ENCODE measurements at places on chromosomes 12 and 14.
A peak's percentile ranks its signal among the peaks of the same experiment; 100 is the strongest.

DNA sequence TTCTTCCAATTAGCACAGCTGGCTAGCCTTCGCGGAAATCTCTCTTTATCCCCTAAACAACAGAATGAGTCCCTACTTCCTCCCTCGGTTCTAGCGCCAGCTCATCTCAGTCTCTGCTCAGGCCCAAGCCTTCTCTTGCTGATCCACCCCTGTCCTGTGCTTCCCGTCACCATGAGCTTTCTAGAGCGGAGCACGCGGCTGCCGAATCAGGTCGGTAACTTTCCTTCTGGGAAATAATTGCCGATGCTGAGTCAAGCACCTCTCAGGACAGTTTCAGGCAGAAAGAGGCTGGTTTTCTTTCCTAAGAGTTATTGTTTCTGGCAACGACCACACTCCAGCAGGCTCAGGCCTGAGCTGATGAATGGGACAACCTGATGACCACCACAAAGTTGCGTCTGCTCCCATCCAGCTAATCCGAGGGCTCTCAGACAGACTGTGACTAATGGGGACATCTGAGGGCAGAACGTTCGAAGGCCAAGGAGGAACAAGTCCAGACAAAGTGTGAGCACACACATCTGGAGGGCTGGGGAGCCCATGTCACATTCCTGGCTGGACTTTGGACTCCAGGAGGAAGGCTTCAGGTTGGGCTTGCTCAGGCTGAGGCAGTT, 13.6 kb upstream of the GPR68 start:
- H3K4me1 ChIP-seq, result peaks cover 47% of the 10 kb centered on the region
- H3K4me3 ChIP-seq, result no peak overlapping the region
- no peak for DNase-seq
- H3K27ac ChIP-seq, result no peak overlapping the region
- no peaks in the 10 kb centered on the region for H3K36me3 ChIP-seq
- no peaks in the 10 kb centered on the region for H3K27me3 ChIP-seq

GRCh38 chr14:71693381-71693780, 238.8 kb upstream of the RGS6 start:
- no peaks in the 10 kb centered on the region for H3K27me3 ChIP-seq
- H3K4me1 ChIP-seq, result no peaks in the 10 kb centered on the region
- peaks cover 12% of the 10 kb centered on the region for H3K36me3 ChIP-seq
- H3K27ac ChIP-seq, result no peak overlapping the region

- H3K4me1 ChIP-seq, result no peaks in the 10 kb centered on the region
- H3K27ac ChIP-seq, result no peak overlapping the region
- no peaks in the 10 kb centered on the region for H3K36me3 ChIP-seq
- no peak for DNase-seq
Measured at GRCh38 chr12:80593766-80594165, 113.7 kb upstream of the MYF6 start.

- H3K27me3 ChIP-seq, result peaks cover 2% of the 10 kb centered on the region
- H3K4me3 ChIP-seq, result no peak overlapping the region
- no peak overlapping the region for H3K27ac ChIP-seq
- H3K36me3 ChIP-seq, result no peaks in the 10 kb centered on the region
Measured at GRCh38 chr14:54737132-54737711, 165.4 kb downstream of the GCH1 start.

DNA sequence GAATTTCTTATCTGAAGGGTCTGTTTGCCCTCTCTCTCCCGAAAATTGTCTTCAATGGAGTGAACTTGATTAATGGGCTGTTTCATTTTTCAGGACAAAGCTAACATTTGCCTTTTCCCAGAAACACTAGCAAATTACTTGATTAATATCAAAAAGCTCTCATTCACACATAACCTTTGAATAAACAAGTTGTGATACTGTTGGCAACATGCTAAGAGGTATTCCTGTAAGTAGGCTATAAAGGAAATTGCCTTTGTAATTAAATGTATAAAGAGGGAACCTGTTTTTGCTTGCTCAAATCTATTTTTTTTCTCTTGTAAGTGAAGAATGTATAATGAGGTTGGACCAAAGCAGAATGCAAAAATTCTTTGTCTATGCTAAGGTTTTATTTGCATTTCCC, 457.2 kb downstream of the TMTC2 start:
- no peaks in the 10 kb centered on the region for H3K36me3 ChIP-seq
- no peaks in the 10 kb centered on the region for H3K27me3 ChIP-seq
- no peak overlapping the region for H3K4me3 ChIP-seq
- no peaks in the 10 kb centered on the region for H3K4me1 ChIP-seq

GRCh38 chr12:74490390-74491064, 47.1 kb upstream of the ATXN7L3B start:
- peaks cover 2% of the 10 kb centered on the region for H3K4me1 ChIP-seq
- H3K27ac ChIP-seq, result peak overlapping the region; percentile 77
- H3K4me3 ChIP-seq, result peak overlapping the region; percentile 39
- no peaks in the 10 kb centered on the region for H3K36me3 ChIP-seq
- peak; percentile 35 for DNase-seq

- H3K27ac ChIP-seq, result no peak overlapping the region
- DNase-seq, result no peak
- no peak overlapping the region for H3K4me3 ChIP-seq
- H3K36me3 ChIP-seq, result no peaks in the 10 kb centered on the region
Measured at GRCh38 chr14:53285064-53285463, 131.9 kb upstream of the DDHD1 start.

GRCh38 chr12:115938794-115939377, 338.6 kb downstream of the MED13L start:
- no peak overlapping the region for H3K27ac ChIP-seq
- H3K4me3 ChIP-seq, result no peak overlapping the region
- no peaks in the 10 kb centered on the region for H3K36me3 ChIP-seq
- H3K4me1 ChIP-seq, result no peaks in the 10 kb centered on the region
- DNase-seq, result no peak

DNA sequence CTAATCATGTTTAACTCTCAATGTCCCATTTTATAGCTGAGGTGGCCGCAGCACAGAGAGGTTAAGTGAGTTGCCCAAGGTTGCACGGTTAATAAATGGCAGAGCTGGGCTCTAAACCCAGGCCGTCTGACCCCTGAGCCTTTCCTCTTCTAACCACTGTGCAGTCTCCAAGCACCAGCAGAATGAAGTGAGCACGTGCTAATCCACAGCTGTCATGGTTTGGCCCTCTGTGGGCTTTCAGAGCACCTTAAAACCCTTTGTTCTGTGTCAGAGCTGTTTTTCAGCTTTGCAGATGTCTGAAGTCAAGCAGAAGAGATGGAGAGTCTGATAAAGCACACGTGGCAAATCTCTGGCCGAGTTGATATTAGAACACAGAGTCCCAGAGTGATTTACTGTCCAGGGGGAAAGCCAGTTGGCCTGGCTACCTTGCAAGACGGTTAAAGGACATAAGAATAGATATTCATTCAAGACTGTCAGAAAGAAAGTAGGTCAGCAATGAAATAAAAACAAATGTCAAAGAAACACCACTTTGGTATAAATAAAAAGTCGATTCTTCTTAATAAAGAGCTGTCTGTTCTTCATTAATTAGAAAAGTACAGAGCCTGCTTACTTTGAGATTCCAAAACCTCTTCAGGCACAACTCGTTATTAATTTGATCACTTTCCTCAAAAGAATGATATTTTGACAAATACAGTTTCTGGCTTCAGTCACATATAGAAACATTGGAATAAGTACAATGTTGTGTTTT, 107.3 kb downstream of the CRADD start:
- no peak for DNase-seq
- H3K27me3 ChIP-seq, result no peaks in the 10 kb centered on the region
- H3K4me3 ChIP-seq, result no peak overlapping the region
- H3K27ac ChIP-seq, result peak overlapping the region; percentile 40
- peaks cover 17% of the 10 kb centered on the region for H3K4me1 ChIP-seq

DNA sequence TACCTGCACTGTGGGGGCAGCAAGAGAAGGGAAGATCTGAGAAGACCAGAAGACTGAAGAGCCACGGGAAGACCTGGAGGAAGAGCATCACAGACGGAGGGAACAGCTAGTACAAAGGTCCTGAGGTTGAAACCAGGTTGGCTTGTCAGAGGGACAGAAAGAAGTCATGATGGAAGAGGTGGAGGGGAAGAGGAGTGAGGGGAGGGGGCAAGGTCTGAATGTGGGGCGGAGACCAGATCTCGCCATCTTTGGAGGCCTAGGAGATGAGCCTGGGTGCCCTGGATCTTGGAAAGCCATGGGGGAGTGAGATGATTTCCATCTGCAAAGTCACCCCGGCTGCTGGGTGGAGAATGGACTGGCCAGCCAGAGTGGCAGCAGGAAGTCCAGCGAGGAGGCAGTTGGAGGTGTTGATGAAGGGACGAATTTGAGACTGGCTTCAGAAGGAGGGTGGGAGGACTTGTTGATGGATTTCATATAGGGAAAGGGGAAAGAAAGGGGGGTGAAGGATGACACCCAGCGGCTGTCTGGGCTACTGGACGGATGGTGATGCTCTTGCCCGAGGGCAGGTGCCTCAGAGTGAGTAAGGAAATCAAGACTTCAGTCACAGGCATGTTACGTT, 14.6 kb upstream of the UBC start:
- no peak overlapping the region for H3K27ac ChIP-seq
- H3K4me1 ChIP-seq, result peaks cover 16% of the 10 kb centered on the region
- no peak for DNase-seq
- no peaks in the 10 kb centered on the region for H3K27me3 ChIP-seq
- H3K4me3 ChIP-seq, result no peak overlapping the region

DNA sequence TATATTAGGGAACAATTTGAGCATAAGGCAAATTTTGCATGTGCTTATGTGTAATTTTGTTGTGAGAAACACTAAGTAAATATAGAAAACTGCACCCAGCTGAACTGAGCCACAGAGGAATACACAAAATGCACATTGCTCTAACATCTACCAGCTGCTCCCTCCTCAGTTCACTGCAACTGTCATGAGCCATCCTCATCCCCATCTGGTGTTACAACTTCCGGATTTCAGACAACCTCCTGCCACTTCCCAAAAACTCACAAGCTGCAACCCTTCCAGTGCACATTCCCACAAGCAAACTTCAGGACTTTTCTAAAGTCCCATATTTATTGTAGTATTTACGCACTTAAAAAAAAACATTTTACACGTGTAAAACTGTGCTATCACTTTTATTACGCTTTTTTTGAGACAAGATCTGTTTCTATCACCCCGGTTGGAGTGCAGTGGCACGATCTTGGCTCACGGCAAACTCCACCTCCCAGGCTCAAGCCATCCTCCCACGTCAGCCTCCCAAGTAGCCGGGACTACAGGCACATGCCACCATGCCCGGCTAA, 169.1 kb upstream of the TBX3 start:
- H3K4me1 ChIP-seq, result no peaks in the 10 kb centered on the region
- DNase-seq, result no peak
- no peak overlapping the region for H3K27ac ChIP-seq
- H3K36me3 ChIP-seq, result no peaks in the 10 kb centered on the region

- no peak overlapping the region for H3K4me3 ChIP-seq
- H3K4me1 ChIP-seq, result no peaks in the 10 kb centered on the region
- no peaks in the 10 kb centered on the region for H3K36me3 ChIP-seq
- DNase-seq, result no peak
- no peak overlapping the region for H3K27ac ChIP-seq
- H3K27me3 ChIP-seq, result peaks cover 2% of the 10 kb centered on the region
Measured at GRCh38 chr14:100605706-100606686, 18.8 kb upstream of the BEGAIN start.

DNA sequence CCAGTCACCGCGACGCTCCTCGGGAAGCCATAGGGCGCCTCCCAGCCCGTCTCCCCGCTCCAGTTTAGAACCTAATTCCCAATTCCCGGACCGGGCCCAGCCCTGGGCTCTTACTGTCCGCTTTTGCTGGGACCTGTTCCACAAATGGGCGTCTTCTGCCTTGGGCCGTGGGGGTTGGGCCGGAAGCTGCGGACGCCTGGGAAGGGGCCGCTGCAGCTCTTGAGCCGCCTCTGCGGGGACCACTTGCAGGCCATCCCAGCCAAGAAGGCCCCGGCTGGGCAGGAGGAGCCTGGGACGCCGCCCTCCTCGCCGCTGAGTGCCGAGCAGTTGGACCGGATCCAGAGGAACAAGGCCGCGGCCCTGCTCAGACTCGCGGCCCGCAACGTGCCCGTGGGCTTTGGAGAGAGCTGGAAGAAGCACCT, 797 bp downstream of the UNG start:
- peak overlapping the region; percentile 89 for H3K4me3 ChIP-seq
- DNase-seq, result no peak
- H3K27me3 ChIP-seq, result no peaks in the 10 kb centered on the region
- peaks cover 41% of the 10 kb centered on the region for H3K4me1 ChIP-seq
- peak overlapping the region; percentile 68 for H3K27ac ChIP-seq
- peaks cover 9% of the 10 kb centered on the region for H3K36me3 ChIP-seq

GRCh38 chr14:70823281-70823680, 14.0 kb upstream of the MAP3K9 start:
- H3K4me3 ChIP-seq, result no peak overlapping the region
- no peak for DNase-seq
- no peaks in the 10 kb centered on the region for H3K36me3 ChIP-seq
- peaks cover 19% of the 10 kb centered on the region for H3K27me3 ChIP-seq
- no peak overlapping the region for H3K27ac ChIP-seq
- H3K4me1 ChIP-seq, result peaks cover 19% of the 10 kb centered on the region

DNA sequence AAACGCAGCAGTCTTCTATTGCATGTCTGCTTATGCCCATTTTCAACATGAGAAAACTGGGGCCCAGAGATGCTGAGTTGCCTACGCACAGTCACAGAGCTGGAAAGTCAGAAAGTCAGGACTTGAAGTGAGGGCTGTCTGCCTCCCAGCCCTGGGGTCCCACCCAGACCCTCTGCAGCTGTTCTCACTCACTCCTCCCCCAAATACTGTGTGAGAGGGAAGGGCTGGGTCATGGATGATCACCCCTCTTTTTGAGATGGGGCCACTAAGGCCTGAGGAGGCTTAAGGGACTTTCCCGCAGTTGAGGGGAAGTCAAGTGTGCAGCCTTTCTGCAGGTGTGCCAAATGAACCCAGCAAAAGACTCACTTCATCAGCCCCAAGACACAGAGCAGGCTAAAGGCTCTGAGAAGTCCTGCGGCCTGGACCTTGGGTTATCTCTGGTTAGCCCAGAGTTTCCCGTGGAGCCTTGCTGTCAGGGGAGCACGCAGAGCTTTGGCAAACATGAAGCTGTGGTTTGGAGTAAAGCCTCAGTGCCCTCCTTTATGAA, 18.7 kb downstream of the DTX1 start:
- no peak for DNase-seq
- H3K27me3 ChIP-seq, result no peaks in the 10 kb centered on the region
- H3K36me3 ChIP-seq, result peaks cover 4% of the 10 kb centered on the region
- peak overlapping the region; percentile 45 for H3K27ac ChIP-seq
- no peak overlapping the region for H3K4me3 ChIP-seq

- H3K36me3 ChIP-seq, result no peaks in the 10 kb centered on the region
- no peak overlapping the region for H3K4me3 ChIP-seq
- H3K4me1 ChIP-seq, result peaks cover 4% of the 10 kb centered on the region
- DNase-seq, result no peak
Measured at GRCh38 chr12:103879048-103879692, 38.1 kb upstream of the NT5DC3 start.

GRCh38 chr12:131114942-131115584, 161.4 kb downstream of the ADGRD1 start:
- H3K4me1 ChIP-seq, result no peaks in the 10 kb centered on the region
- no peak for DNase-seq
- H3K27me3 ChIP-seq, result no peaks in the 10 kb centered on the region
- no peaks in the 10 kb centered on the region for H3K36me3 ChIP-seq

DNA sequence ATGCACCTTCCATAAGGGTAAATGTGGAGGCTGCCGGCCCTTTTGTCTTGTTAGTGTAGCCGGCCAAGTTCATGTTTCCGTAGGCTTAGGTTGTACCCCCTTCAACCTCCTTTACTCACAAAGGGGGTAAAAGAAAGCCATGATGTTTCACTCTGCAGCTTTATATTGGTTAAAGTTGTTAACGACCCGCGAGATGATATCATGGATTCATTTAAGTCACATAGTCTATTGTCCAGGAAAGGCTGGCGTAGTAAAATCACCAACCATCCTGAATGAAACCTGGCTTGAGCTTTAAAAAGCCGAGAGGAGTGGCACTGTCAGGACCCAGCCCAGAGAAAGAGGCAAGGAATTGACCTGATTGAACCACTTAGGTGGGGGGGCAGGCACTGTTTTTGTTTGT, 1.3 kb downstream of the UNG start:
- peak overlapping the region; percentile 68 for H3K27ac ChIP-seq
- no peak for DNase-seq
- H3K36me3 ChIP-seq, result peaks cover 13% of the 10 kb centered on the region
- peak overlapping the region; percentile 89 for H3K4me3 ChIP-seq

All from natural killer cell (primary cell).